ENCODE measurements at places on chromosomes 12 and 14. TPM values are rescaled to one million over a fixed set of nuclear protein-coding genes. Genes with fewer than 3 reads are reported as not detected.

Gene KRT3
- 0.33 TPM for total RNA-seq

DNA sequence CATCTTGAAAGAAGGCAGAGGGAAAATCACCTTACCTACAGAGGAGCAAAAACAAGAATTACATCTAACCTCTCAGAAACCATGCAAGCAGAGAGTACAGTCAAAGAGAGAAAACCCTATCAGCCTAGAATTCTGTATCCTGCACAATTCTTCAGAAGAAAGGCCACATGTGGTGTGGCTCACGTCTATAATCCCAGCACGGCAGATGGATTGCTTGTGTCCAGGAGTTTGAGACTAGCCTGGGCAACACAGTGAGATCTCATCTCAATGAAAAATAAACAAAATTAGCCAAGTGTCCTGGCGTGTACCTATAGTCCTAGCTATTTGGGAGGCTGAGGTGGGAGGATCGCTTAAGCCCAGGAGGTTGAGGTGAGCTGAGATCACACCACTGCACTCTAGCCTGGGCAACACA is 48.2 kb downstream of the ATF7 start:
- no peak for DNase-seq
- H3K27ac ChIP-seq = no peak overlapping the region
- H3K4me3 ChIP-seq = no peak overlapping the region
- no peaks in the 10 kb centered on the region for H3K36me3 ChIP-seq

Gene CEBPE
- total RNA-seq = not detected

- no peaks in the 10 kb centered on the region for H3K27me3 ChIP-seq
- no peak overlapping the region for H3K4me3 ChIP-seq
- no peak for DNase-seq
- H3K27ac ChIP-seq = no peak overlapping the region
Observed at GRCh38 chr12:563250-563781, 99.9 kb downstream of the NINJ2 start.

- no peak overlapping the region for H3K27ac ChIP-seq
- DNase-seq = no peak
- peaks cover 18% of the 10 kb centered on the region for H3K4me1 ChIP-seq
- no peak overlapping the region for H3K4me3 ChIP-seq
- no peaks in the 10 kb centered on the region for H3K36me3 ChIP-seq
Observed at GRCh38 chr14:102472791-102473150, 36.8 kb downstream of the ANKRD9 start.

Gene RGS6
- not detected for total RNA-seq

- no peak overlapping the region for H3K27ac ChIP-seq
- peaks cover 27% of the 10 kb centered on the region for H3K27me3 ChIP-seq
- H3K4me1 ChIP-seq = no peaks in the 10 kb centered on the region
- H3K4me3 ChIP-seq = no peak overlapping the region
- DNase-seq = no peak
Observed at GRCh38 chr14:100893760-100894159, 9.8 kb downstream of the RTL1 start.

Gene PTPRQ
- 0.07 TPM for total RNA-seq

DNA sequence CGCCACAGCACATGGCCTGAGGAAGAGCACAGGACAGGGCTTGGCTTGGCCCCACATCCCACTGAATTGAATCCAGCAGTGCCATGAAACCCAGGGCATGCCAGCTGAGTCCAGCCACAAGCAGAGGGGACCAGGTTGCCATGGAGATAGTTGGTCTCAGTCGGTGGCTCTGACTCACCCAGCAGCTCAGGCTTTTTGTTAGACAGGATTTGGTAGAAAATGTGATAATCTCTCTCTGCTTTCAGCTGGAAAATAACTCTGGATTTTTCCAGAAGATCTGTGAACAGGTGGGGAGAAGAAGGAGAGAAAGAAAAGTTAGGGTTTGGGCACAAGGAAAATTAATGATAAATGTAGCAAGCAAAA is 4.8 kb downstream of the MYH7 start:
- no peak for DNase-seq
- H3K4me1 ChIP-seq = no peaks in the 10 kb centered on the region
- H3K4me3 ChIP-seq = no peak overlapping the region
- no peak overlapping the region for H3K27ac ChIP-seq
- no peaks in the 10 kb centered on the region for H3K36me3 ChIP-seq
- peaks cover 54% of the 10 kb centered on the region for H3K27me3 ChIP-seq

Gene SRRM4
- total RNA-seq = under 0.01 TPM

DNA sequence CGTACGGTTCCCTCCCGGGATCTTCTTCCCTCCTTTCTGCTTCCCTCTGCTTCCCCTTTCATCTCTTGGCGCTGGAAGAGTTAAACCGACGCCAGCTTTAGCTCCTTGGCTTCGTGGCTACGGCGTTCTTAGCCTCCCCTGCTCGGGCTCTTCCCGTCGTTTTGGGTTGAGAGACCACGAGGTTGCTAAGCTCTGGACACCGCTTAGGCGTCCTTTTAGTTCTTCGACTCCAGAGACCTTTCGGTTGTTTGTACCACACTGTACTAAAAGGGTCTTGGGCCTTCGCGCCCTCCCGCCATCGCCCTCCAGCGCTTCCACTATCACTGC is 545 bp downstream of the CPSF2 start:
- H3K36me3 ChIP-seq = peaks cover 13% of the 10 kb centered on the region
- no peaks in the 10 kb centered on the region for H3K27me3 ChIP-seq
- peak overlapping the region; percentile 78 for H3K27ac ChIP-seq
- peak; percentile 7 for DNase-seq
- peaks cover 14% of the 10 kb centered on the region for H3K4me1 ChIP-seq

GRCh38 chr14:63923422-63923752 is 70.6 kb downstream of the SYNE2 start:
- no peak for DNase-seq
- no peaks in the 10 kb centered on the region for H3K27me3 ChIP-seq
- no peak overlapping the region for H3K4me3 ChIP-seq
- no peaks in the 10 kb centered on the region for H3K36me3 ChIP-seq

Gene G2E3
- 32.8 TPM for total RNA-seq

DNA sequence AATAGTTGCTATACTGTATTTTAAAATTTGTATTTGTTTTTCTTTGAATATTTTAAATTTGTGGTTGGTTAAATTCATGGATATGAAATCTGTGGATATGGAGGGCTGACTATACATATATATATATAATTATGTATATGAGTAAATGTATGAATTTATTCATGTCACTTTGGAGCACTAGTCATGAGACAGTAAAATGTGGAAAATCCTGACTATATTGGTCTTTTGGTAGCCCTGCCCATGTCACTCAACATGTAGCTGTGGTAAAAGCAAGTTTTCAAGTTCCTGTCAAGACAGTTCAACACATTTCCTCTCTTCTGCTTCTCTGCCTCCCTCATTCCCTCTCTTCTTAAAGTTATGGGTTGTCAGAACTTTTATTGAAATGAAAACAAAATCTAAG is 17.3 kb upstream of the C12orf71 start:
- no peak for DNase-seq
- peaks cover 9% of the 10 kb centered on the region for H3K4me1 ChIP-seq
- H3K27me3 ChIP-seq = no peaks in the 10 kb centered on the region
- no peak overlapping the region for H3K27ac ChIP-seq

- no peaks in the 10 kb centered on the region for H3K27me3 ChIP-seq
- DNase-seq = no peak
- H3K4me3 ChIP-seq = no peak overlapping the region
- no peak overlapping the region for H3K27ac ChIP-seq
- peaks cover 19% of the 10 kb centered on the region for H3K36me3 ChIP-seq
- H3K4me1 ChIP-seq = peaks cover 21% of the 10 kb centered on the region
Observed at GRCh38 chr12:122125452-122126341, 47.1 kb downstream of the MLXIP start.

GRCh38 chr12:53870117-53870516 is 68.5 kb upstream of the HOXC13 start:
- no peak for DNase-seq
- peaks cover 22% of the 10 kb centered on the region for H3K4me1 ChIP-seq
- no peak overlapping the region for H3K27ac ChIP-seq
- H3K36me3 ChIP-seq = no peaks in the 10 kb centered on the region

Gene VTI1B
- total RNA-seq = 72.6 TPM

Gene ACRBP
- 0.77 TPM for total RNA-seq

DNA sequence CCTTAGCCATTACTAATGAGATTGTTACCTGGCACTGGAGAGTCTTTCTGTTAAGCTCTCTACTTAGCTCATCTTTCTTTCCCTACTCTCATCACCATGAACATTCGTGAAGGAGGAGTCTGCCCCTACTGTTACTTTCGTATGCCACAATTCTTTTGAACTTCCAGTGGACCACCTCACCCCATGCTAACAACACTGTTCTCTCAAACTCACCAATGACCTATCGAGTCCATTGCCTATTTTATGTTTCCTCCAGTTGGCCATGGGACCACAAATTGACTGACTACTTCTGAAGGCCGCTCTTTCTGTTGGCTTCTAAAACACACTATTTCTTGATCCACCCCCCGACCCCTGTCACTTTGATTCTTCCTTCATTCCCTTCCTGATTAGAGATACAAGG is 192.4 kb upstream of the GZMB start:
- DNase-seq = no peak
- no peak overlapping the region for H3K4me3 ChIP-seq
- H3K36me3 ChIP-seq = no peaks in the 10 kb centered on the region
- H3K27ac ChIP-seq = no peak overlapping the region
- H3K27me3 ChIP-seq = 0 out of 2 replicates have a peak, but pooled peaks cover 1% of the 10 kb centered on the region

DNA sequence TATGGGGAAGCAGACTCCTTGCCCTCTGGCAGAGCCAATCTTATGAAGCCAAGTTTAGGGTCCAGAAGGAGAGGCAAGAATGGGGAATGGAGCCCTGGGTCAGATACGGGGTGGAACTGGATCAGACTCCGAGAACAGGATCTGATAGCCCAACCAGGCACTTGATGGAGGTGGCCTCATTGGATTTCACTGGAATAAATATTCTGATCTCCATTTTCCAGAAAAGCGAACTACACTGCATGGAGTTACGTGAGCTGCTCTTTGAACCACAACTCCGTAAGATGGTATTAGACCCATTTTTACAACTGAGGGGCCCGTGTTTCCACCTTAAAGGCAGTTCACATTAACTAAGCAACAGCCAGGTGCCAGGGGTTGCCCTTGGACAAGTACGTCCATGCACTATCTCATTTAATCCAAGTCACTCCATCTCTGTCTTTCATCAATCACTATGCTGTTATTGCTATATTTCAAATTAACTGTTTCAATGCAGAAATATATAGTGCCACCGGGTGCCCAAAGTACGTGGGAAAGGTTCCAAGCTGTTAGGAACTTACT is 155.2 kb downstream of the BCL11B start:
- H3K27me3 ChIP-seq = peaks cover 57% of the 10 kb centered on the region
- H3K4me1 ChIP-seq = no peaks in the 10 kb centered on the region
- H3K36me3 ChIP-seq = no peaks in the 10 kb centered on the region
- H3K27ac ChIP-seq = no peak overlapping the region
- DNase-seq = no peak

DNA sequence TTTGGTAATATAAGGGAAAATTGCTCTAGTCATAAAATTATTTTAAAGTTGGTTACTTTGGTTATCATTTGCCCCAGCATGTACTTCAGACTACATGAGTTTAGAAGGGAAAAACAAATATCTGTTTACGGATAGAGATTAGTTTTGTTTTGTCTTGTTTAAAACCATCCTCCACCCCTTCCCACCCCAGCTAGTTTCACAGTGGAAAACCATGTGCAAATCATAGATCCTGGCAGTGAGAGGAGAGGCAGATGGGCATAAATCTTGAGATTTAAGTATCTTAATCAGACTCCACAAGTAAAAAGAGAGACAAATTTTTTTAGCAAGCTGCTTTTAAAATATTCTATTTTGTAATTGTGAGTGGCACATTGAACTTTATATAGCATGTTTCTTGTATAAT is 424.7 kb downstream of the TMEM117 start:
- H3K36me3 ChIP-seq = no peaks in the 10 kb centered on the region
- H3K27ac ChIP-seq = no peak overlapping the region
- no peaks in the 10 kb centered on the region for H3K4me1 ChIP-seq
- no peak for DNase-seq
- H3K4me3 ChIP-seq = no peak overlapping the region

Gene ARHGEF25
- total RNA-seq = 18.1 TPM

Gene RNF31
- 69.6 TPM for total RNA-seq

DNA sequence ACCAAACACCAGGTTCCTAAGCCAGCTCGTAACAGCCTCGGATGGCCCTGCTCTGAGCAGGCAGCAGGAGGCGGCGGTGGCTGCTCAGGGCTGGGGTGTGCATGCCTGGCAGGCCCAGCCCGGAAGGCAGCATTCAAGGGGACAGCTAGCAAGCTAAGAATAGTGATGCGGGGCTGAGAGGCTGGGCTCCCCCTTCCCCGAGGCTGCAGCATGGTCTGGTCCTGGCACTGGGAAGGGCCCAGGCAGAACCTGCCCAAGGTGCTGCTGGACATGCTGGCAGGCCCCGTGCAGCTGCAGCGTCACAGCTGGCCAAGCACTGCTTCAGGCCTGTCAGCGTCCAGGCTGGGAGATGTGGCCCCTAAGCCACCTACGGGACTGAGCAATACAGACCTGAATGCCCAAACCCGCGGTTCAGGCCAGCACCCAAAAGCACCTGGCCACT is 26.4 kb upstream of the NUDT14 start:
- H3K36me3 ChIP-seq = no peaks in the 10 kb centered on the region
- H3K27me3 ChIP-seq = no peaks in the 10 kb centered on the region
- no peak overlapping the region for H3K27ac ChIP-seq
- no peak overlapping the region for H3K4me3 ChIP-seq
- H3K4me1 ChIP-seq = peaks cover 24% of the 10 kb centered on the region
- no peak for DNase-seq

- H3K36me3 ChIP-seq = no peaks in the 10 kb centered on the region
- DNase-seq = no peak
- H3K4me1 ChIP-seq = peaks cover 10% of the 10 kb centered on the region
Observed at GRCh38 chr14:99517643-99518381, 36.6 kb downstream of the CCNK start.

DNA sequence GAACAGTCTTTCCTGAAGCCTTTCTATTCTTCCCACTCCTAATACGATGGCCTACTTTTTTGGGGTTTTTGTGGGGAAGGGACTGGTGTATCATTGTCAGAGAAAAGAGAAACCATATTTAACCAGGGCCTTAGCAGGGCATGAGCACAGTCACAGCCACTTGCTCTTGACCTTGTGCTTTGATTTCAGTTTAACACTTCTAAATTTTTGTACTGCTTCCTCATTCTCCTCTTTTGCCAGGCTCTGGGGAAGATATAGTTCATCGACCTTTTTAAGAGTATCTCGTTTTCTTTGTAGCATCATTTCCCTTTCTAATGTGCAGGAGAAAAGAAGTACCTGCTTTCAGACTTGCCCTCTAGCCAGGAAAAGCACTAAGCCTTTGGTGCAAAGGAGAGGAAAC is 2.2 kb downstream of the ZBTB1 start:
- peak overlapping the region; percentile 48 for H3K27ac ChIP-seq
- no peak for DNase-seq
- peaks cover 6% of the 10 kb centered on the region for H3K36me3 ChIP-seq

GRCh38 chr12:58502841-58503240 is 417.5 kb downstream of the LRIG3 start:
- no peaks in the 10 kb centered on the region for H3K36me3 ChIP-seq
- H3K4me1 ChIP-seq = peaks cover 36% of the 10 kb centered on the region
- H3K27ac ChIP-seq = no peak overlapping the region

GRCh38 chr12:70854881-70855568 is 65.5 kb downstream of the PTPRR start:
- H3K27ac ChIP-seq = no peak overlapping the region
- H3K27me3 ChIP-seq = no peaks in the 10 kb centered on the region
- H3K4me3 ChIP-seq = no peak overlapping the region
- no peaks in the 10 kb centered on the region for H3K36me3 ChIP-seq
- no peaks in the 10 kb centered on the region for H3K4me1 ChIP-seq

GRCh38 chr12:55965240-55965639 is 602 bp downstream of the PMEL start:
- no peaks in the 10 kb centered on the region for H3K27me3 ChIP-seq
- no peak overlapping the region for H3K4me3 ChIP-seq
- peaks cover 19% of the 10 kb centered on the region for H3K4me1 ChIP-seq
- no peak for DNase-seq
- H3K36me3 ChIP-seq = no peaks in the 10 kb centered on the region

Gene LRRC10
- total RNA-seq = not detected

Gene PUS7L
- 9.1 TPM for total RNA-seq
